Cardiac fibroblast (primary cell): ENCODE measurements at places on chromosomes 12 and 14.
A peak's percentile ranks its signal among the peaks of the same experiment; 100 is the strongest.

DNA sequence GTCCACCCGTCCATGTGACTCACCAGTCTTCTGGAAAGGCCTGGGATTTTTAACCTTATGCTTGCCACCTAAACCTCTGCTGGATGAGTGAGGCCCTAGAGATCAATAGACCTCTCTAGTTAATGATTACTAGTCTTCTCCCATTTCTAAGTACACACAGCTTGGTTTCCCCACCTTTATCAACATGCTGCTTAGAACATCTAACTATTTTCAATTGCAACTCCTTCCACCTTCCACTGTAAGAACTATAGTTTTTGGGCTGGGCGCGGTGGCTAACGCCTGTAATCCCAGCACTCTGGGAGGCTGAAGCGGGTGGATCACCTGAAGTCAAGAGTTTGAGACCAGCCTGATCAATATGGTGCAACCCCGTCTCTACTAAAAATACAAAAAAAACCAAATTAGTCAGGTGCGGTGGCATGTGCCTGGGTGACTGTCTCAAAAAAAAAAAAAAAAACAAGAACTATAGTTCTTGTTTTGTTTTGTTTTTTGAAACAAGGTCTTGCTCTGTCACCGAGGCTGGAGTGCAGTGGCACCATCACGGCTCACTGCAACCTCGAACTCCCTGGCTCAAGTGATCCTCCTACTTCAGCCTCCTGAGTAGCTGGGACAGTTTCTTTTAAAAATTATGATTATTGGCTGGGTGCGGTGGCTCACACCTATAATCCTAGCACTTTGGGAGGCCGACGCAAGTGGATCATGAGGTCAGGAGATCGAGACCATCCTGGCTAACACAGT lies 18.7 kb upstream of the MDM2 start:
- DNase-seq, result no peak

DNA sequence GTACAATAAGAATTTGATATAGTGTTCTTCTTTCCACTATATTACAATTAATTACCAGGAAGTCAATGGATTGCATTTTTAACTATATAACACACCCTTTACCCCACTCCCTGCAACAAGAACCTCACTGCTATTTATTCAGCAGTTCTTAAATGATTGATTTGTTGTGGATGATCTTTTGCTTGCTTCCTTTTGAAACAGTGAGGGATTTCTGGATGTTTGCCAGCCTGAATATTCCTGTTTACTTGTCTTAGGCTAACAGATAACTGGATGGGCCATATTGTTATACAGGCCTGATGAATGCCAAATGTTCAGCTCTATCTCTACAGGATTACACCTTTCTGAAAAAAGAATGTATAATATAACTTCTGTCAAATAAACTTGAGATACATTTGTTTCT lies 497.6 kb downstream of the APAF1 start:
- no peak for DNase-seq

DNA sequence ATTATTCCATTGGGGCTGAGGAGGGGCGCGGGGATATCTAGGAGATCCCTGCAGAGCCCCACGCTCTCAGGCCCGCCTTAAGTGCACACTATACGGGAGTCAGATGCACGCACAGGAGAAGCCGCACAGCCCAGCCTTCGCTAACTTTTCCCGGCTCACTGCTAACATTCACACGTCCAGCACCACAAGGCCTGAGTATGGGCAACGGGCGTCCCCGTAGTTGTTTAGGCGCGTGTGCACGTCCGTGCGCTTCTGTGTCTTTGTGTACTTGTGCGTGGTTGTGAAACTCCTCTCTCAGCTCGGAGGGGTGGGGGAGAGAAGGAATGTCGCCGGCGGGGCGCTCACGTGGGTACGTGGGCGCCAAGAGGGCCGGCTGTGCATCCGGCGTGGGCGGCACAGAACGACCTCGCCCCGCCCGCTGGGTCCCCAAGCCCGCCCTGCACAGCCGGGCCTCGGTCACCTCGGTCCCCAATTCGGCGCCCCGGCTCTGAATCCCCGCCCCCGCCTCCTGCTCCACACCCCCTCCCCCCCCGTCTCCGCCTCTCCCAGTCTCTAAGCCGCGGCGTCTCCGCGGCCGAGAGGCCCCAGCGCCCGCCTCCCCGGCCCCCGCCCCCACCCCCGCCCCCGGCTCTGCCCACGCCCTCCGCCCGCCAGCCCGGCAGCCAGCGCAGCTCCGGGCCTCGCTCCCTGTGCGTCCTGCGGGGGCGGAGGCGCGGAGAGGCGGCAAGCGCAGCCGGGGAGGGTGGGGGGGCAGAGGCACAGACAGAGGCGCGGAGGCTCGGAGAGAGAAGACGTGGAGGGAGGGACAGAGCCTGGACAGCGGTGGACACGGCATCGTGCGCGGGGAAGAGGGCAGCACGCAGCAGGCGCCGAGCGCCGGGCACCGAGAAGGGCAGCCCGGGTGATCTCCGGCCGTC lies at the start of gene NAB2:
Gene NAB2, plus strand, starts transcription at position 761 of the 917 bp plus-strand sequence. CDS start 158 bp downstream, outside the sequence.
- DNase-seq, result peak; percentile 99

DNA sequence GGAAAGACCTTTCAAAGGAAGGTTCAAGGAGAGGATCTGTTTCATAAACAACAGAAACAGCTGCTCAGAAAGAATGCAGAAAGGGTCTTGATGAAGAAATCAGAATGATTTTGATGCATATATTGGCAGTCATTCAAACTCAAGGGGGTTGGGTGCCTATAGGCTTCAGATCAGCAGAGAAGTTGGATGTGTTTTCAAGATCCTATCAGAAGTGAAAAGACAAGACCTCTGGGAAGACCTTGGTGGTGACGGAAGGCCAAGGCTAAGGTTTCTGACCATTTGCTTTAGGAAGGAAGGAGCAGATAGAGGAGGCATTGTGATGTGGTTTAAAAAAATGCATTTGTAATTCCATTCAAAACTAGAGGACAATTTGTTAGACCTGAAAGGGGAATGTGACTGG lies 15.2 kb upstream of the PTPRB start:
- peak; percentile 36 for DNase-seq

- no peak for DNase-seq
These were observed 71.7 kb downstream of the IPO8 start for GRCh38 chr12:30624009-30624408.

GRCh38 chr12:52215587-52216031 lies 17.4 kb upstream of the KRT7 start:
- DNase-seq, result peak; percentile 70

- DNase-seq, result no peak
These were observed 7.3 kb upstream of the FIGNL2 start for GRCh38 chr12:51855586-51856428.

DNA sequence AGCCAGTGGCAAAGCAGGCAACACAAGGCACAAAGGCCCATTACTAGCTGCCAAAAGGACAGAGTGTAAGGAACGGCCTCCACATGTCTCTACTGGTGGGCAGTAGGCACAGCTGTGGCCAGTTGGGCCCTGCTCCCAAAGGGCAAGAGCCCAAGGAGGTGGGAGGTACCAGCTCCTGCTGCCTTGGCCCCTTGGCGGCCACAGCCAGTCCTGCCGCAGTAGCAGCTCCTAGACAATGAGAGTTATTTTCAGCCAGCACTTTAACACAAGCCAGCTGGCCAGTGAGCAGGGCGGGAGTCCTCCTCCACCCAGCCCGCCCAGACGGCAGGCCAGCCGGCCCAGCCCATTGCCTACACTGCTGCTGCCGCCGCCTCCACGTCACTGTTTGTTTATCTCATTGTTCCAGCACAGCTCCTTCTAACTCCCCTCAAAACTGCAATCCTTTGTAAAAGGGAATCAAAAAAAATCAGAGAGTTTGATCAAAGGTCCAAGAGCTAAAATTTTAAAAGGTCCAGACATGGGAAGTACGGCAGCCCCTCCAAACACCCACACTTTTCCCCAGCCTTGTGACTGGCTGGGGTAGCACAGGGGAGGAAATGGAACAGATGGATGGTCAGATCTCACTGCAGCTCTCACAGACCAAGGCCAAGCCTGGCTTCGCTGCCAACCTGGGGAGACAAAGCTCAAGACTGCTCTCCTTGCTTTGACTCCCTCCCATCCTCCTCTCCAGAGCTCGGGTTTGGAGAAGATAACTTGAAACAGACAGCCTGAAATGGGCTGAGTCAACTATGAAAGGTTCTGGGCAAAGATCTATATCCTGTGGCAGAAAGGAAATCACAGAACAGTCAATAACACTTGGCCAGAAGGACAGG lies 33.5 kb downstream of the FMNL3 start:
- peak; percentile 95 for DNase-seq

GRCh38 chr14:102975662-102976061 lies 53.2 kb downstream of the AMN start:
- no peak for DNase-seq

DNA sequence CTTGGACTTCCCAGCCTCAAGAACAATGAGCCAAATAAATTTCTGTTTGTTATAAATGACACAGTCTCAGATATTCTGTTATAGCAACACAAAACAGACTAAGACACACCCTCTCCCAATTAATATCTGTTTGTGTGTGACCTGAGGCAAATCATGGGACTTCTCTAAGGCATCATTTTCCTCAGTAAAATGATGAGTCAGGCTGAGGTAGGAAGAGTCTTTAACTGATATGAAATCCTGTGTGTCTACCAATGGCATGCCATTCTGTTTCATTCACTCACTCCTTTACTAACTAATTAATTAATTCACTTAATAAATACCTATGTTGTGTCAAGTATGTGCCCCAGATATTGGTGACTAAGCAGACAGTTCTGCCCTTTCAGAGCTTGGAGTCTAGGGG lies 258.4 kb upstream of the CRY1 start:
- no peak for DNase-seq

- peak; percentile 19 for DNase-seq
These were observed 29.1 kb downstream of the BBOF1 start for GRCh38 chr14:74048281-74048680.

DNA sequence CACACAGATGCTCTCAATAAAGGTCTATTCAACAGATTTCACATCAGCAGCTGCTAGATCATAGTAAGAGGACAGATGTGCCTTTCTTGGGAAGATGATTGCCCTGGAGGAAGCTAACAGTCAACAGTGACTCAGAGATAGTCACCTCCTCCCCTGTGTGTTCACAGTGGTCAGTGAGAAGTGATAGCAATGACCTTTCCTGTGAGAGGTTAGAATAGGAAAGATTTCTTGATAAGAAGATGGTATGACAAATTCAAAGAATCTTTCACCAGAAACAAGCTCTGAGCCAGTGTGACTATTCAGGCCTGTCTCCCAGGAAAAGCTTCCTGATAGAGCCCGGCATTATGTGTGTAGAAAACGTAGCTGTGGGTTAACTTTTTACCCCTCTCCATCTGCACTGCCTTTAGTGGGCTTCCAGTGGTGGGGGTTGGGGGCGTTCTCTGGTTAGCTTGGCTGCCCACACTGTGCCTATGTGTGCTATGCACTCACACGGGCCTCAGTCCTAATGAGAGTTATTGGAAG lies 66.4 kb upstream of the ARHGAP5 start:
- DNase-seq, result peak; percentile 5

GRCh38 chr14:82796086-82796485 lies 1262.4 kb upstream of the SEL1L start:
- DNase-seq, result no peak

GRCh38 chr12:41521872-41522379 lies 333.8 kb downstream of the PDZRN4 start:
- peak; percentile 87 for DNase-seq

DNA sequence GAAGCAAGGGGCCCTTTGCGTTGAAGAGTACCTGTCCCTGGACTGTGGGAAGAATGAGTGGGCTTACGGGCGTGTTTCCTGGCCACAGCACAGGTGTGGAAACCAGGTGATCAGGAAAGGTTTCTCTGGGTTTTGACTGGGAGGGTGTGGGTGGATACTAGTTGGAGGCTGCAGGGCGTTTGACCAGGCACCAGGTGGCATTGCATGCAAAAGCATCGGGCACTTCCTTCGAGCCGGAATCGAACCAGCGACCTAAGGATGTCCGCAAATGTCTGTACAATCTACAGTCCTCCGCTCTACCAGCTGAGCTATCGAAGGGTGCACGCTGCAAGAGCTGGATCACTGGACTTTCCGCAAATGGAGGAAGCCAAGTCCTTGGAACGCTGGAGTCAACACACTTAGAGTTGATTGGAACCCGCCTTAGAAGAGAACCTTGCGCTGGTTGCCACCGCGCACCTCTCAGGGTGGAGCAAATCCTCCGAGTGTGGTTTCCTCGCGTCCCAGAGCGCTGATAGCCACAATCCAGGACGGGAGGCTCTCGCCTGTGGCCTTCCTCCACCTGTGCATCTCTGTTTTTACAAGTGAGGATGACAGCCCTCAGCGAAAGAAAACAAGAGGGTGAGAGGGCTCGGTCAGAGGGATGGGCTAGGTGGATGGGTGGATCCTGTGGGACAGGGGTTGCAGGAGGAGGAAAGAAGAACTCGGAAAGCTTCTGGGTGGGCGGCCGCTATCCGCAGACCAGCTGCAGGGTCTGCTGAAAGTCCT lies 21.2 kb upstream of the RNASE4 start:
- DNase-seq, result peak; percentile 90

GRCh38 chr12:109693653-109694600 lies 19.7 kb upstream of the FAM222A start:
- no peak for DNase-seq
